ENCODE measurements at places on chromosomes 2 and 18.
A peak's percentile ranks its signal among the peaks of the same experiment; 100 is the strongest.

- no peak for DNase-seq
These were observed 244.9 kb upstream of the CXCR4 start for GRCh38 chr2:136362676-136363390.

DNA sequence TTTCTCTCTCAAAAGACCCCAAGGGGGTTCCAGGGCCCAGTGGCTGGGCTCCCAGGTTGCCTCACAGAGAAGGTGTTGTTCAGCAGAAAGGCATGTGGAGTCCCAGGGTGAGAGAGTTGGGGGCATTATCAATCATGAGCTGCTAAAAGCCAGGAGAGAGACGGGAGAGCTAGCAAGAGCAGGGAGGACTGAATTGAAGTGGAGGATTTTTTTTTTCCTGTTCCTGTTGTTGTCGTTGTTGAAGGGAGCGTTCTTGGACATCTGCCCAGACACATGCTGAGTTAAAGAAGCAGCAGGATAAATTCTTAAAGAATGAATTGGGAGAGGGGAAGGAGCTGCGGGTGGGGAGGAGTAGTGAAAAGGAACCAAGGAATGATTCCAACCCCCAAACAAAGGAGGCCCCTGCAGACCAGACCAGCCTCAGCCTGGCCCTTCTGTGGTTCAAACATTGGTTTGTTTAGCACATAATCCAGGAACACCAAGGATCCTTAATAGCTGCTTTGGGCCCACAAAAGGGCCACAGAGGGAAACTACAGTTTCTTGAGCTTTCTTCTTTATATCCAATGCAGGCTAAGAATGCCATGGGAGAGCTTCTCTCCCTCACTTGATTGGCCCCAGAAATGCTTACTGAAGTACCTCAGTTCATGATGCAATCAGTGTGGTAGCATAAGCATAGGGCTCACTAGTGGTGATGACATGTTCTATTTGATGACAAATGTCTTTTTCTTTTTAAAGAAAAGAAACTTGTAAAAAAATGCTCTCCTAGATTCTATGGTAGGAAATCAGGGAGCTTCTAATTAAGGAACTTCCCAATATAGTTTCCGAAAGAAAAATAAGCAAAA, 146.0 kb downstream of the SETBP1 start:
- no peak for DNase-seq

GRCh38 chr18:33495278-33495677, 54.8 kb upstream of the CCDC178 start:
- DNase-seq = peak; percentile 31

DNA sequence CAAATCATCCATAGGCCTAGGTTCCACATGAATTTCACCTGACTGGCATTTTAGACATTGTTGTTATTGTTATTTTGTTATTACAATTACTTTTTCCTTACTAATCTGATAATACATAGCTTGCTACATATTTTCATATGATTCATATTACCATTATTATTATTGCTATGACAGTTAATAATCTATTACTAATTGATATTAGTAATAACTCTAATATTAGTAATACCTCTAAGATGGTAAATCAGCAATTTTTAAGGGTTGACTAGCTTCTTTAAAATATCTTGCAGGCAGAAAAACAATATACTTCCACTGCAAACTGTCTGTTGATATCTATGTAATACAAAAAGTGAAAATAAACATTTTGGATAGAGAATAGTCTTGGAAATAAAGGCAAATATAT, 48.6 kb upstream of the UBE2E3 start:
- DNase-seq = no peak

- DNase-seq = no peak
These were observed 176.3 kb downstream of the PIK3C3 start for GRCh38 chr18:42131066-42131929.

GRCh38 chr2:11004199-11004598, 92.5 kb downstream of the KCNF1 start:
- DNase-seq = no peak

GRCh38 chr18:48563027-48563426, 24.2 kb downstream of the CTIF start:
- no peak for DNase-seq

GRCh38 chr2:4635289-4635688, 931.9 kb downstream of the DCDC2C start:
- DNase-seq = peak; percentile 34

DNA sequence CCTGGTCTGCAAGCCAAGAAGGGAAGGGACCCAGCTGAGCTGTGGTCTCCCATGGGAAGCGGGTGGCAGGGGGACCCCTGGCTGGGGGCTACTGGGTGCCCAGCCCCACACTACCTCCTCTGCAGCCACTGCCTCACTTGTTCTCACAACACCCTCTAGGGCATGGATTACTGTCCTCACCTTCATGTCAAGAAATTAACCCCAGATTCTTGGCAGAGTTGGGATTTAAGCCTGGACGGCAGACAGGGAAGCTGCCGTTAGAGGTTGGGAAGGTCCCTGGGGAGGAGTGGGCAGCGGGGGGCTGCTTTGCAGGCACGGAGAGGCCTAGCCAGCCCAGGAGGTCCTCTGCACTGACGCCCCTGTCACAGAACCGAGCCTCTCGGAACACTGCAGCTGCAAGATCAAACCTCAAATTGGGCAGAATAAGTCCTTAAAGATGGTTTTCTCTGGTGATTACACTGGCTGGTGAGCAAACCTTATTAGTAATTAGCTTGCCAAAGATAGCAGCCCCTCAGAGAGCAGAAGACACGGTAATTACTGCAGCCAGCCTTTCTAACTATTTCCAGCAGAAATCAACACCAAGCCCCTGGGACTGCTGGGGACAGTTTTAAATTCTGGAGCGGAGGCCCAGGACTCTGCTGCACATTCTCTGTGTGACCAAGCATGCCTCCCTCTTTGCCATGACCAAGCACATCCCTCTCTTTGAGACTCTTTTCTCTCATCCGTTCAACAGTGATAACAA, 35.9 kb downstream of the KCNF1 start:
- no peak for DNase-seq

GRCh38 chr18:59142274-59142673, 2.6 kb downstream of the SEC11C start:
- no peak for DNase-seq

DNA sequence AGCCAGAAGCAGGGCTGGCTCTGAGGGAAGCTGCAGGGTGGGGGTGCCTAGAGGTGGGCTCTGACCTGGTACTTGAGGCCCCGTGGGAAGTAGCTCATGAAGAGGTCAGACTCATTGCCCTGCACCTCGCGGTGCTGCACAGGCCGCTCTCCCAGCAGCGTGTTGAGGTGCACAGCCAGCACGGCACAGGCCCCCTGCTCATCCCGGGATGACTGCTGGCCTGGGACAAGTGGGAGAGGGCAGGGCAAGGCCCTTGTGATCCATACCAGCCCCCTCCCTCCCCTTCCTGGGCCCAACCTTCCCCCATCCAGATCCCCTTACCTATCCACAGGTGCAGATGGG, 8.7 kb downstream of the CAPG start:
- no peak for DNase-seq

DNA sequence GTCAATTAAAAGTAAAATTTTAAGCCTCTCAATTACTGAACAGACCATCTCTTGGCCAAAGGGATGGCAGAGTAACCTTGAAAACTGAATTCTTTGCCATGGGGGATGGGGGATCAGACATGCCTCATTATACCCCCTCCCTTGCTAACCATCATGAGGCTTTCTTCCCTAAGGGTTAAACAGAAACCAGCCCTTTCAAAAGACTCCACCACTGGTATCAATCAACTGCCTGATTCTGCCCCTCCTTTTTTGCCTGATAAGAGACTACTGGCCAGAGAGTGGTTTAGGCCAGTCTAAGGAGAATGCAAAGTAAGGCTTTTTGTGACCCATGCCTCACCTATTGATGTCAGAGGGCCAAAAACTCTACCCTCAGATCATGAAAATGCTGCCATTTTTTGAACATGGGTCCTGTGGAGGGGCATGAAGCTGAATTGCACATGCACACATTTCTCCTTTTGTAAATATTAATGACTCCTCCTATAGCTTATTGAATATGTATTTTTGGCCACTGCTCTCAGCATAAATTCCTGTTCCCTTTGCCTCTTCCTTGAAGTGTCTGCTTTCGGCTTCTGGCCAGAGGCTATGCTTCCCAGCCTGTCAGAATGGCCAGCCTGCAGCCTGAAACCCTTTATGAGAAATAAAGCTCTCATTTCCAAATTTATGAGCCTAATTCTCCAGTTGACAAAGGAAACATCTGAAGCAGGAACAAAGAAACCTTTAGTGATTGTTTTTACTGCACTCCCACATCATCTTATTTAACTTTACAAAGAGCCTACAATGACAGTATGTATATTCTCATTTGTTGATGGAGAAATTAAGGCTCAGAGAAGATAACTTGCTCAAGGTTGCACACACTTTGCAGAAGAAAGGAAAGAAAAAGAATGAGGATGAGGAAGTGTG, 270.7 kb upstream of the CELF4 start:
- DNase-seq = no peak

- DNase-seq = no peak
These were observed 648.9 kb downstream of the TDRD15 start for GRCh38 chr2:21772624-21773023.

- DNase-seq = no peak
These were observed 124.5 kb upstream of the PKDCC start for GRCh38 chr2:41923156-41923786.

DNA sequence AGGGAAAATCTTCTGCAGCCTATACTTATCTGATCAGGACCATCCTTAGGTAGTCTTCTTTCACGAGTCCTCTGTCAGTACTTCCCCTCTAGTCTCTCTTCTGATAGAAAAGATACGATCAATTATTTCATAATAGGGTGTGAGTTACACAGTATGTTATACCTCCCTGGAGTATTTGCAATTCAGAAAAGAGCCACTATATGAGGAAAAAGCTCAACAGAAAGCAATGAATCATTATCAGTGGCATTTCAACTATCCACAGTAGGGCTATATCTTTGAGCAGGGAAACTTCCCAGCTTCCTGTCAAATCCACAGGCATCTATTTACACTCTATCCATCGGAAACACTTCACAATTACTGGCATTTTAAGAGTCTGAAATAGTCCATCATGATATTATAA, 105.3 kb upstream of the ACVR2A start:
- DNase-seq = no peak

GRCh38 chr2:6630209-6630608, 235.5 kb downstream of the CMPK2 start:
- no peak for DNase-seq

- no peak for DNase-seq
These were observed 26.8 kb upstream of the LDLRAD4 start for GRCh38 chr18:13191779-13192178.

- no peak for DNase-seq
These were observed 117.8 kb upstream of the ACAA2 start for GRCh38 chr18:49931179-49931578.

DNA sequence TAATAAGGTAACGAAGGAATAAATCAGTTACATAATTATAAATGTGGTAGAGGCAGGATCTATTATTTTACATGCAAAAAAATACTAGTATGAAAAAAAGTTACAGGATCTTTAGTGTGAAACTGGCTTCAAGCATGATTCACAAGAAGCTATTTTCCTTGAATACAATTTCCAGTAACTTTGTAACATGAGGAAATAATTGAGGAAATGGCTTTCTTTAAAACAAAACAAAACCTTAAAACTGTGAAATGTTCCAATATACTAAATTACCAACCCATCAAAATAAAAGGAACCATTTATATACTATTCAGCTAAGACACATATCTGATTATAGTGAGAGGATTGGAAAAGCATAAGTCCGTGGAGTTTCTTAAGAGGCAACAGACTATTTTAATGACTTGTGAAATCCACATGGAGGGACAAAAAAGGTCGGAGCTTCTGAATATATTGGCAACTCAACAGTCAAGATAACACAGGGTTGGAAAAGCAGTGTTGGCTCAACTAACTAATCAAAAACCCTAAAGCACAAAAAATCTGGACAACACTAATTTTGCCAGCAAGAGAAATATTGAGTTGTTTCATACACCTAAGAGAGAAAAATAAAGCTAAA, 10.6 kb downstream of the IRS1 start:
- DNase-seq = no peak

DNA sequence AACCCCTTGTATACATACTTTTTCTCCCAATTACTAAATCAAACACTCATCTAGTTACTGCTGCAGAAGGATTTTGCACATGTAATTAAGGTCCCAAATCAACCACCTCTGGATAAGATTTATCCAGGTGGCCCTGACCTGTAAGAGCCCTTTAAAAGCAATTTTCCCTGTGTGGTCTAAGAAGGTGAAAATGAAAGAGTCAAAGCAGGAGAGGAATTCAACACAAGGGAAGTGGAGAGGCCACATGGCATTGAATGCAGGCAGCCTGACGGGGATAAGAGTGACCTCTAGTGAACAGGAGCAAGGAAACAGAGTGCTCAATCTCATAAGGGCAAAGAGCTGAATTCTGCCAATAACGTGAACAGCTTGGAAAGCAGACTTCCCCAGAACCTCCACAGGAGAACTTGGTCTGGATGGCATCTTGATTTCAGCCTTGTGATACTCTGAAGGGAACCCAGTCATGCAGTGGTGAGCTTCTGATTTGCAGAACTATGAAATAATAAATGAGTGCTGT, 27.2 kb downstream of the PPP3R1 start:
- DNase-seq = no peak

DNA sequence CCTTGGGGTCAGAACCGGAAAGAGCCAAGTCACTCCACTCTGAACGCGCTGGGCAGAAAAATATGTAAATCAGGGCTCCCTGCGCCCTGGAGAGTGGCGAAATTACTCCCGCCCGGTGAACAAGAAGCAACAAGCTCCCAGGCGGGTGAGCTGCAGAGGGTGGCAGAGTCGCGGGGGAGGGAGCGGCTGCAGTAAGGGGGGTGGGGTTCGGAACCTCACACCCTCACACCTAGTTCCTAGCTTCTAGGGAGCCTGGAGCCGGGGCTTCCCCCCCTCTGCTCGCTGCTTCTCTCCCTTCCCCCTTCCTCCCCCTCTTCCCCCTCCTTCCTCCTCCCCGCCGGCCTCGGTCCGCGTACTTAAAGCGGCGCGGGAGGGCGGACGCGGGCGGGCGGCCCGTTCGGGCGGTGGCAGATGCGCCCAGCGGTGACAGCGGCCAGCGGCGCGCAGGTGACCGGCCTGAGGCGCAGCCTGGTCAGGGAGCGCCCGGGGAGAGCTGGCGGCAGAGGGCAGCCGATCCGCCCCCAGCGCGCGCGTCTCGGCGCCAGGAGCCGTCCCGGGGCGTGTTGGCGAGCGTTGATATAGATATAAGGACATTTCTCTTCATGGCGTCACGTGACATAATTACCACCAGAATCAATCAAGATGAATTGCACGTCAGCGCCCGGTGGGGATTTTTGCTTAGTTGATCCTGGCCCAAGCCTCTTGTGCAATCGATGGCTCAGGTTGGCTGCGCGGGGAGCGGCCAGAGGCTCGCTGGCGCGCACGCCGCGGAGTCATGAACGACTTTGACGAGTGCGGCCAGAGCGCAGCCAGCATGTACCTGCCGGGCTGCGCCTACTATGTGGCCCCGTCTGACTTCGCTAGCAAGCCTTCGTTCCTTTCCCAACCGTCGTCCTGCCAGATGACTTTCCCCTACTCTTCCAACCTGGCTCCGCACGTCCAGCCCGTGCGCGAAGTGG, at the start of gene HOXD11:
TSS of gene HOXD11 (plus strand) at position 700 of the 959 bp plus-strand sequence. CDS start at position 776, 76 bp downstream.
- DNase-seq = peak; percentile 72

GRCh38 chr18:50836521-50836957, 16.7 kb upstream of the MRO start:
- no peak for DNase-seq

- DNase-seq = no peak
These were observed 144.7 kb upstream of the SRD5A2 start for GRCh38 chr2:31725444-31725843.
